ENCODE measurements at places on chromosomes 2 and 18.

GRCh38 chr2:29187926-29188325, 72.7 kb downstream of the CLIP4 start:
- no peak for DNase-seq

DNA sequence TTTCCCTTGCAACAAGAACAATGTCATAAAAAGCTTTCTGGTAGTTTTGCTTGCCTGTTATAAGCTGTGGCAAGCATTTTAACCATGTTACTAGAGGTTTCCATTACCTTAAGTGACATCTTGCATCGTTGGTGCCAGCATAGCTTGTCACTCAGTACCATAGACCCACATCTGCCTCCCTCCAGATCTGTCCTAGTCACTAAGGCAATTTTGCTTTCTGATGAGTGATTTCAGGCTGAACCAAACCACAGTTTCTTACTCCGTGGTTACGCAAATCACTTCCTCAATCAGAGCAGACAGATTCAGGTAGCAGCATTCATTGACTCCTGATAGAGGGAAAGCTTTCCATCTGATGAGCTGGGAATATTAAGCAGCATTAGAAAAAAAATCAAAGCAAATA, 1057.5 kb upstream of the FAM98A start:
- DNase-seq: no peak

- DNase-seq: no peak
Observed at GRCh38 chr2:190255676-190256075, 64.0 kb downstream of the HIBCH start.

- no peak for DNase-seq
Observed at GRCh38 chr2:139411236-139411635, 631.0 kb upstream of the NXPH2 start.

DNA sequence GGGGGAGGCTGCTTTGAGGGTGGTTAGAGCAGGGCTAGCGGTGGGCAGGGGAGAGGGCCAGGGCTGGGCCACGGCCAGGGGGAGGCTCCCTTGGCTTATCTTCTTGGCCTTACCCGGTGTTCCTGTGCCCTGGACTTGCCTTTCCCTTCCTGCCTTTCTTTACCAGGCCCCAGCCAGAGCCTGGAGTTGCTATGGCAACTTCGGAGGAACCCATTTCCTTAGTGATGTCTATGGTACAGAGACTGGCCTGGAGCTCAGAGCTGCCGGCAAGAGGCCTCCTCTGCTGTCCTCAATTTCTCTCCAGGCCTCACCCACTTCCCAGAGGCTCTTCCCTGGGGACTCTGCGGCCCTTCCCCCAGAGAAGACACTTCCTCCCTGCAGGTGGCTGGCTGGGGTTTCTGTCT, 11.5 kb downstream of the SPEG start:
- peak; percentile 86 for DNase-seq

GRCh38 chr2:45891719-45892424, 240.4 kb downstream of the PRKCE start:
- DNase-seq: no peak

DNA sequence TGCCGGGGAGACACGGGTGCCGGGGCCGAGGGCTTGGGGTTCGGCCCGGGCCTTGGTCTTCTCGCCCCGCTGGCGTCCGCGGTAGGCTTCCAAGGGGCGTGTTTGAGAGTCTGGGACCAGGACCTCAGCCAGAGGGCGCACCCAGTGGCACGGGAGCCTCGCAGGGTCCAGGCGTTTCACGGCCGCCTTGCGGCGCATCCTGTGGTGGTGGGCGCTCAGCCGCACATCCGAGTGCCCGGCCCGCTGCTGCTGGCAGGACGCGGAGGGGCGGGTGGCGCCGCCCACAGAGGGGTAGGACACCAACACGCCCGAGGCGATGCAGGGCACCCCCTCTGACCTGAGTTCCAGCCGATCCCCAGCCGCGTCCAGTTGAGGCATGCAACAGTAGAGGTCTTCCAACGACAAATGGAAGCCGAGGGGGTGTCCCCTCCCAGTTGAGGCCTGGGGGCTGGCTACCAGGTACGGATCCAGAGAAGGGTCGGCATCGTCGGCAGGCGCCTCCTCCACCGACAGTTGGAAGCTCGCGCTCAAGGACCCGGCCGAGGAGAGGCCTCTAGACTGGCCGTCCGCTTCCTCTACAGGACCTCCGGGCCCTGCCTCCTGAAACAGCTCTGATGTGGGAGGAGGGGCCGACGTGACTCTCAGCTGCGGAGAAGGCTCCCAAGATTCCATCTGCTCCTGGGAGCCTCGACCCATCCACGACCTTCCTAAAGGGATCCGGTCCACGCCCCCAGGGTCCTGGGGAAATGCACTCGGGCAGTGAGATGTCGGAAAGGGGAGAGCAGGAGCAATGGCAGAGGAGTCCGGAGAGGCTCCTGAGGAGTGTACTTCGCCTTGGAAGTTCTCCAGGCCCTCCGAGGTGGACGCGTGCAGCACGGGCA, 6.3 kb downstream of the C2orf81 start:
- no peak for DNase-seq

DNA sequence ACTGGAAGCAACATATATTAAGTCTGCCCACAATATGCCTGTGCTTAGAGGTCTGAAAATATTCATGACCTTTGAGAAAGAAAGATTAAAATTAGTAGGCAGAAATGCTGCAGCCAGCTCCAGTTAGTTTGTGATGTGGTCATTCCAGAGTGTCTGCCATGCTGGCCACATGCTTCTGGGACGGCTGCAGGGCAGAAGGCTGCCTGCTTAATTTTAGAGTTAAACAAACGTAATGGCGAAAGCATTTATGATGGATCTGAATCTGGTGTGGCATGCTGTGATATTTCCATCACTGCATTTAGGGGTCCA, 95.4 kb downstream of the FHOD3 start:
- no peak for DNase-seq

- peak; percentile 15 for DNase-seq
Observed at GRCh38 chr2:237642038-237642734, 14.8 kb downstream of the LRRFIP1 start.

DNA sequence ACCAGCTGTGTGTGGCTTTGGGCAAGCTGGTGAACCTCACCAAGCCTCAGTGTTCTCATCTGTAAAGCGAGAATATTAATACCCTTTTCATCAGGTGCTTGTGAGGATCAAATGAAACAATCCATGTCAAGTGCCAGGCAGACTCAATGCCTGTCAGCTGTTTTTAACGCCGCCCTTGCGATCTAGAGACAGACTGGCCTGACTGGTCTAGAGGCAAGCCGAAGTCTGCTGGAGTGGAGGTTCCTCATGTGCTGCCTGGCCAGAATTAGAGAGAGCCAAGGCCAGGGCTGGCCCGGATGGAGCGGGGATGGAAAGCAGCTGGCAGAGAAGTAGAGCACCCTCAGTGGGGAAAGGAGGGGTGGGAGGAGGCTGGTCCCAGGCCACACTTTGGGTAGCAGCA, 74.5 kb upstream of the B3GNT7 start:
- DNase-seq: no peak

DNA sequence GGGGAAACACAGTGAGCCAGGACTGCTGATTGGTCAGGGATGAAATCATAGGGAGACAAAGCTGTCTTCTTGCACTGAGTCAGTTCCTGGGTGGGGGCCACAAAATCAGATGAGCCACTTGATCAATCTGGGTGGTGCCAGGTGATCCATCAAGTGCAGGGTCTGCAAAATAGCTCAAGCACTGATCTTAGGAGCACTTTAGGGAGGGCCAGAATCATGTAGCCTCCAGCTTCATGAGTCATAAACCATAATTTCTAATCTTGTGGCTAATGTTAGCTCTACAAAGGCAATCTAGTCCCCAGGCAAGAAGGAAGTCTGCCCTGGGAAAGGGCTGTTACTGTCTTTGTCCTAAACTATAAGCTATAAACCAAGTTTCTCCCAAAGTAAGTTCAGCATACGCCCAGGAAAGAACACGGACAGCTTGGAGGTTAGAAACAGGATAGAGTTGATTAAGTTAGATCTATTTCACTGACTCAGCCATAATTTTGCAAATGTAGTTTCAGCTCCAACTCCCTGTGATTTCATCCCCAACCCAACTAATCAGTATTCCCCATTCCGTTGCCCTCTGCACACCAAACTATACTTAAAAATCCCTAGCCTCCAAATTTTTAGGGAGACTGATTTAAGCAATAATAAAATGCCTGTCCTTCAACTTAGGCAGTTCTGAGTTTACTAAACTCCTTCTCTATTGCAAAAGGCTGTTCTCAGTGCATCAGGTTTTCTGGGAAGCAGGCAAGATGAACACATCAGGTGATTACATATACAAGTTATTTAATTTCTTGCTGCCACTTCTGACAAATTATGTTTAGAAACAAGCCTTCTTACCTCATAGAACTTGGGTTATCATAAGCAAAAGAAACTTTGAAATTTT, 226.9 kb upstream of the SPOPL start:
- DNase-seq: peak; percentile 87

DNA sequence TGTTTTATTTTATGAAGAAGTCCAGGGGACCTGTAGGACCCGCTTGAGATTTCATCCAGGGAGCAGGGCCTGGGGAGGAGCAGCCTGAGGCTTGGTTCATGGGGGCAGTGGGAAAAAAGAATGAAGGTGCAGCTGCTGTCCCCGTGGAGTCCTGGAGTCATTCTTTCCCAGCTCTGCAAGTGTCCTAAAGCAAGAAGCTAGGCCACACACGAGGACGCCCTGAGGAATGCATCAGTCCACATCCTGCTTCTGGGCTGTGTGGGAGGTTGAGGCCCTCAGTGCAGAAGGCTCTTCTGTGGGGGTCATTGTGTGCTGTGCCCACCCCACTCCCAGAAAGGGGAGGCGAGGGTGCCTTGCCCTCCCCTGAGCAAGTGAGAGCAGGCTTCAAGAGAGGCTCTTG, 179.9 kb upstream of the HS6ST1 start:
- DNase-seq: peak; percentile 29

- DNase-seq: no peak
Observed at GRCh38 chr2:100708333-100708732, 111.6 kb upstream of the NPAS2 start.

GRCh38 chr18:63505566-63506335, 29.0 kb downstream of the SERPINB5 start:
- no peak for DNase-seq

- DNase-seq: no peak
Observed at GRCh38 chr2:84694088-84694622, 177.9 kb downstream of the DNAH6 start.

- no peak for DNase-seq
Observed at GRCh38 chr18:79784965-79785770, 12.6 kb upstream of the KCNG2 start.

- peak; percentile 62 for DNase-seq
Observed at GRCh38 chr2:201909961-201910361, 103.6 kb downstream of the CDK15 start.

GRCh38 chr2:160517731-160518130, 24.1 kb upstream of the RBMS1 start:
- no peak for DNase-seq

DNA sequence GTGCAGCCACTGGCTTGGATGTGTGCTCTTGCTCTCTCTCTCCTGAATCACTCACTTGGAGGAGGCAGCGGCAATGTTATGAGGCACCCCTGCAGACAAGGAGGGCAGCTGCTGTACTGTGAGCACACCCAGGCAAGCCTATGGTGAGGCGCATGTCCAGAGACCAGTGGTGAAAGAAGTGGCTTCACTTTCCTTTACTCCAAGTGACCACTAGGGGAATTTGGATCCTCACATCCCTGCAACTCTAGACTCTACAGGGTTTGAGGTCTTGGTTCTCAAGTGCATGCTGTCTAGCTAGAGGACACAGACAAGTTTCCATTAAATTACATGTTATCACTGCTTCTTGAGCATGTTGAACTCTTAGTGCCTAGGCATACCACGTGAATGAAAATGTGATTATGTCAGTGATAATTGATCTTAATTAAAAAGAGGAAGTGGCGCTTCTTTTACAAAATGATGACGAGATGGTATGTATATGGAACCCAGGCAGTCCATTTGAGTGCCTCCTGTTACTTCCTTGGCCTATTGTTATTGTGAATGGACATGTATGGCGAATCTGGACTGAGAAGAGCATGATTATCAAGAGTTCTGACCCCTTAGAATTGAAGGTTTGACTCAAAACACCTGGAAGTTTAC, 181.0 kb upstream of the CDH2 start:
- DNase-seq: peak; percentile 70

DNA sequence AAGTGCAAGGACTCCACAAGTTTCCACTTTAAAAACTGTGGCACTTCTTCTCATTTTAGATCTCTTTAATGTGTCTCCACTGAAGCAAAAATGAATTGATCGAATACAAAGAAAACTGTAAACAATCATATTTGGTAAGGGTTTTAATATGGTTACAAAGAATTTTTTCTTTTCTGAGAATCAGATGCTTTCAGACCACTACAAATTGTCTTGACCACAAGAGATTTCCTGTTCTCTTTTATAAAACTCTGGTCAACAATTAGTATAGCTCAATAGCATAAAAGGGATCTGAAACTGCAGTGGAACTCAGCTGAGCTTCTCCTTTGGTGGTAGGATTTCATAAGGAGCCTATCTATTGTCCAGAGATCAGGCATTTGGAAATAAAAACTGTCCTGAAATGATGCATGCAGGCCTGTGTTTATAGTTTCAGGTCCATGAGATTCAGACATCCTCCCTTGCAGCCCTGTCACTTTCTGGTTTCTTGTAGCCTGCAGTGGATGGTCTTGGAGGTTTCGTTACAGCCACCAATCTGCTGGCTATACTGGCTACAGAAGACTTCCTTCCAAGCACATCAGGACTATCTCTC, 120.0 kb downstream of the DOCK10 start:
- DNase-seq: no peak

GRCh38 chr2:138034536-138034935, 70.3 kb downstream of the HNMT start:
- DNase-seq: no peak

DNA sequence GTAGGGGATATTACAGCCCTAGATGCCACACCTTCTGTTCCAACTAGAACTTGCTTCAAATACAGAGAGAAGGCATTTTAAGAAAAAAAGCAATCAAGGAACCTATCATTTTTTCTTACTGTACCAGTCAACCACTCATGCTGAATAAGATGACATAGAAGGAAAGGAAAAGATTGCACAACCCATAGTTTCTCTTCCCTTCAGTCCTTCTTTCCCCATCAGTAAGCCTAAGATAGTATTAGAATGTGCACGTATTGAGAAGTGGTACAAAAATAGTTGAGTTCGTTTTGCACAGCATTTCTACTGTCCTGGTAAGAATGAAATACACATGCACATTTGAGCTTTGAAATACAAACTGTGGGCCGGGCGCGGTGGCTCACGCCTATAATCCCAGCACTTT, 27.0 kb upstream of the HK2 start:
- no peak for DNase-seq

DNA sequence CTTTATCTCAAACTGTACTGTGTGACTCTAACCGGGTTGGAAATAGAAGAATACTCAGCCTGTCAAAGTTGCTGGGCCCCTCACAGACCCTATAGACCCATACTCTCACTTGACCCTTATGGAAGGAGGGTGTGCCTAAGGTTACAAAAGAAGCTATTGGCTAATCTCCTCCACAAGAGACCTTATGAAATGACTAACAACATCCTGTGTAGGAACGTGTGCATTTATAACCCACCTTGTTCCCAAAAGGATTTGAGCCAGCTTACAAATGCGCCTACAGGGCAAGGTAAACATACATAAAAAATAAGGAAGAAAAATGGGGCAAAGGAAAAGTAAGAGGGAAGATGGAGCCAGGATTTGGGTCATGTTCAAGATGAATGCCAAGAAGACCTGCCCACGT, 225.4 kb upstream of the SMAD2 start:
- no peak for DNase-seq
